ENCODE measurements at places on chromosomes 12 and 14.

DNA sequence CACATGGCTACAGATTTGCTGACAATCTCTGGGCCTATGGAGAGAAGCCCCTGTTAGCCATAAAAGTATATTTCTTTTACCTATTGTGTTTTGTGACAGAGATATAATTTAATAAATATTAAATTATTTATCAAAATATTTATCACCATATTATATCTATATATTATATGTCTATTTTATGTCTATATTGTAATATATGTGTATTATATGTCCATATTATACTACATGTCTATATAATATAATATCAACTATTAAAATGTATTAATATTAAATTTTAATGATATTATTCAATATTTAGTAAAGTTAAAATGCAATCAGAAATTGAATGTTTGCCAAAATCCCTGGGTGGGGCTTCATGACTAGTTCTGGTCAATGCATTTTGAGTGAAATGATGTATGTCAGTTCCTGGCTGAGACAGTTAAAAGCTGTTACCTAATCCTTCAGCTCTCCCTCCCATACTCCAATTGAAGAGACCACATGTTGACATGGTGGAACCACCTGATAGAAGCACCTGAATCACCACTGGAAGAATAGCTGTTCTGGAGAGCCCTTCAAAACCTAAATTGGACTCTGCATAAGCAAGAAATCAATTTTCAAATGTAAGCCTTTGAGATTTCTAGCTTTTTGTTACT, 357.3 kb upstream of the DDHD1 start:
- DNase-seq, result no peak

DNA sequence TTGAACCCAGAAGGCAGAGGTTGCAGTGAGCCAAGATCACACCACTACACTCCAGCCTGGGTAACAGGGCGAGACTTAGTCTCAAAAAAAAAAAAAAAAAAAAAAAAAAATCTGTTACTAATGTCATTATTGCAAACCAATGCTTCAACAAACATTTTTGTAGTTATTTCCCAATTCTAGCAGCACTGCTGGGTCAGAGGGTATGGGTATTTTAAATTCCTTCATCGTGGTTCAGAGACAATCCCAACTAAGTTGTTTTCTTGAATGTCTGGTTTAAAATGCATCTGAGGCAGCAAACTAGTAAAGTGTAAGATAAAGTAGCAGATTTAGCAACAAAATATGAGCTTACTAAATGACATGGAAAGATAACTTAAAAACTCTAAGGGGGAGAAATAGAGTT, 65.6 kb downstream of the FERMT2 start:
- DNase-seq, result no peak

DNA sequence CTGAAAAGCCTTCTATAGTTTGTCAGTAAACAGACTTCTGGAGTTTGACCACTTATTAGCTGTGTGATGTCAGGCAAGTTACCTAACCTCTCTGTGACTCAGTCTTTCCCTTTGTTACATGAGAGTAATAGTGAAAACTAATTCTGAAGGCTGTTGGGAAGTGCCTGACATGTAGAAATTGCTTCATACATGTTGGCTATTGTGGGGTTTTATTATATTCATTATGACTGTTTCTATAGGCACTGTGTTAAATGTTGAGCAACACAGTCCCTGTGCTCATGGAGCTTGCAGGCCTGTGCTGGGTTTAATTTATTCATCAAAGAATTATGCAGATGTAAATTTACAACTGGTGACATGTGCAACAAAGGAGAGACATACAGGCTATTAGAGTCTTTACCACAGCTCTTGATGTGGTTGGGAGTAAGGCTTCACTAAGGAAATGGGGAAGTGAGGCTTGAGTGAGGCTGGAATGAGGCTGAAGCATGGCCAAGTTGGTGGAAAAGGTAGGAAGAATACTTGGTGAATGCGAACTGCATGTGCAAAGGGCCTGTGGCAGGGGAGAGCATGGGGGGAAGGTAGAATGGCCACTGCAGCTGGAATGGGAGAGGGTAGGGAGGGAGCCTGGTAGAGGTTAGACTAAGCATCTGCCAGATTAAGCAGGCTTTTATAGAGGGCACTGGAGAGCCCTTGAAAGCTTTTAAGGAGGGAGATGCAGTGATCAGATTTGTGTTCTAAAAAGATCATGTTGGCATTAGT, 236.4 kb upstream of the CRY1 start:
- no peak for DNase-seq

DNA sequence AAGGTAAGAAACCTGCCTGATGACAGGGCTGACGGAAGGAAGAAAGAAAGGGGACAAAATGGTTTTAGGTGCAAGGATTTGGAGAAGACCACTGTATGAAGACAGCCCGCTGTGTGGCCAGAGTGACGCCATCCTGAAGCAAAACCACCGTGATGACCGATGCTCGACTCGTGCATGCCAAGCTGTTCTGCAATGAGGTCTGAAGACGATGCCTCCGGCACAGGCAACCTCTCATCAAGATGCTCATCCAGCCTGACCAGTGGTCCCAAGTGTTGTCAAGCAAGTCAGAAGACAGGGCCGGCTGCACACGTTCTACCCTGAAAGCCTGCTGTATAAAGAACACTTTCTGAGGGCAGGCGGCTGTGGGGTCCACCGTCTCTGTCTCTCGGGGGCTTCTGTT, 34.8 kb downstream of the STX2 start:
- DNase-seq, result no peak

DNA sequence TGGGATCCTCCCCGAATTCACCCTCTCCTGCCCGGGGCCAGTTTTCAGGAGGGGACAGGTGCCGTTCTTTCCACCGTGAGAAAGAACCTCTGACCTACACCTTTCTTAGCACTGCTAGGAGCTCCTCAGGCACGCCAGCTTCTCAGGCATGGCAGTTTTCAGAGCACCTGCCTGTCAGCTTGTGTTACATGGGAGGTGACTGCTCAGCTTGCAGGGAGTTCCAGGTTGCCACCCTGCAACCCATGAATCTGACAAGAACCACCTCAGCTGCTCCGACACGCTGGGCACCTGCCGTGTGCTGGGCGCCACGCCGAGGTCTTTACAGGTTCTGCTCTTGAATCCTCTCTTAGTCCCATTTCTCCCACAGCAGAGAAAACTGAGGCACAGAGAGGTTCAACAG, 12.9 kb downstream of the BRI3BP start:
- no peak for DNase-seq

DNA sequence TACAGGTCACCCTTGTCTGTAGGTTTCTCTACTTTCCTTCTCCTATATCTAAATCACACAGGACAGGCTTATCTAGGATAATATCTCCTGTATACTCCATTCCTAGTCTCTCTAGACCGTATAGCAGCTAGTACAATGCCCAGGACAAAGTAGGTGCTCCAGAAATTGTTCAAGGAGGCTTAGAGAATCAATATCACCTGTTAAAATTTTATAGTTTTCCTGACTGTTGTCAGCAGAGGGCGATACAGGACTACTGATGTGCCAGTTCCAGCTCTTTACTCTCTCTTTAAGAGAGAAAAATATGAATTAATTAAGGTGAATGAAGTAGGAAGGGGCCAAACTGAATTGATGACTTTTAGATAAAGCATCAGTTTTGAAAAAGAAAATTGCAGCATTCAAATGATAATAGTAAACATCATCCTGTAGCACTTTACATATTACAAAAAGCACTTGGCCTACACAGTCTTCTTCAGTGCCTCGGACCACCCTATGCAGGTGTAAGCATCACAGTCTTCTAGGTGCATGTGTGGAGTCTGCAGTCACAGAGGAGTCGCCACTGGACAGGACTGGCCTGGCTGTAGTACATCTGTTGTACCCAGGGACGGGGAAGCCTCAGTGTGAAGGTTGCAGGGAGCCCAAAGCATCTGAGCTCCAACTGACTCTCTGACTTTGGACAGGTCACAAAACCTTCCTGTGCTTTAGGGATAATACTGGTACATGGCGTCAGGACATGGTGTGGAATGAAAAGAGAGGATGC, 61.9 kb upstream of the MAX start:
- peak; percentile 30 for DNase-seq

GRCh38 chr12:50747817-50748216, 16.1 kb upstream of the ATF1 start:
- no peak for DNase-seq

- DNase-seq, result no peak
These were observed 60.4 kb downstream of the KITLG start for GRCh38 chr12:88519802-88520435.

GRCh38 chr14:100263141-100263540, 24.2 kb downstream of the YY1 start:
- no peak for DNase-seq

DNA sequence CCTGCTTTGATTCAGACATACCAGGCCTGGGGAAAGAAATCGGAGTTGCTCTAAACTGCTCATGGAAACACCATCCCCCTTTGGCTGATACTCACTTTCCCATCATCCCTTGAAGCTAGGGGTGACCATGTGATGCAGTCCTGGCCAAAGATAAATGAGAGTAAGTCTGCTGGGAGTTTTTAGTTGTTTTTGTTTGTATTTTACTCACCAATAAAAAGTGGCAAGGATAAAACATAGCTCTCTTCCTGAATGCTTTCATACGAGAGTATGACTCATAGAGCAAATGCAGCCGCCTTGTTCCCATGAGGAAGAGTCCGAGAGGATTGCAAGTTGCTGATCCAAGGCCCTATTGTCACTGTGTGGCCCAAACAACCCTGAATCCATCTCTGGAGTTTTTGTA, 126.4 kb upstream of the TMEM132C start:
- DNase-seq, result no peak

- DNase-seq, result no peak
These were observed 944 bp downstream of the TXNRD1 start for GRCh38 chr12:104216521-104216924.

- DNase-seq, result no peak
These were observed 783.8 kb downstream of the VRK1 start for GRCh38 chr14:97581016-97581415.

DNA sequence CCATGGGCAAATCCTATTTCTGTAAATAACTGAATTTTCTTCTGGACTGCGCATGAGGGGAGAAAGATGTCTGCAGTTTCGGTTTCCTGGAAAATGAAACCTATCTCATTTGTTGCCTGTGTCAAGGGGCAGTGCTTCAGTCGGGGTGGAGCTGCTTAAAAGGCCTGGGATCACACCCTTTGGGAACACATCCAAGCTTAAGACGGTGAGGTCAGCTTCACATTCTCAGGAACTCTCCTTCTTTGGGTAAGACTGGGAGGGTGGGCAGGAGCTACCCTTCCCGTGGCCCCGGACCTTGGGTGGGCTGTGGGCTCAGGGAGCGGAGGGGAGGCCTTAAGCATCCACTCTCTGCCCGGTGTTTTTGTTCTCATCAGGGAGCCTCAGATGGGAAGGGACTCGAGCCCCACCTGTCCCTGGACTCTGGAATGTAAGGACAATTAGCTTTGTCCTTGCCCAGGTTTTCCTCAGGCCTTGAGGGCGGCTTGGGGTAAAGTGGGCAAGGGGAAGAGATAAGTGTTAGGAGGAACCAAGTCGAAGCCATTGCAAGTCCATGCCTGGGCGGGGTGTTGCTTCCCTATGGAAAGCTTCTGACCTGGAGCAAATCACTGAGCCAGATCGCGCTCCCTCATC, at the start of gene IFI27:
Gene IFI27 (plus strand): TSS at position 185 of the 630 bp plus-strand sequence.
- no peak for DNase-seq

DNA sequence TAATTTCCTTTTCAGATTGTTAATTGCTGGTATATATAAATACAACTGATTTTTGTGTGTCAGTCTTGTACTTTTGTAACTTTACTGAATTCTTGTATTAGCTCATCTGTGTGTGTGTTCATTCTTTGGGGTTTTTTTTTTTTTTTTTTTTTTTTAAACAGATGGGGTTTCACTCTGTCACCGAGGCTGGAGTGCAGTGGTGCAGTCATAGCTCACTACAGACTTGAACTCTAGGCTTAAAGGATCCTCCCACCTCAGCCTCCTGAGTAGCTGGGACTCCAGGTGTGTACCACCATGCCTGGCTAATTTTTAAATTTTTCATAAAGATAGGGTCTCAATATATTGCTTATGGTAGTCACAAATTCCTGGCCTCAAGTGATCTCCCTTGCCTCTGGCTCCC, 68.0 kb downstream of the WNK1 start:
- DNase-seq, result no peak

GRCh38 chr12:54054742-54055194, 1.1 kb downstream of the HOXC4 start:
- no peak for DNase-seq

DNA sequence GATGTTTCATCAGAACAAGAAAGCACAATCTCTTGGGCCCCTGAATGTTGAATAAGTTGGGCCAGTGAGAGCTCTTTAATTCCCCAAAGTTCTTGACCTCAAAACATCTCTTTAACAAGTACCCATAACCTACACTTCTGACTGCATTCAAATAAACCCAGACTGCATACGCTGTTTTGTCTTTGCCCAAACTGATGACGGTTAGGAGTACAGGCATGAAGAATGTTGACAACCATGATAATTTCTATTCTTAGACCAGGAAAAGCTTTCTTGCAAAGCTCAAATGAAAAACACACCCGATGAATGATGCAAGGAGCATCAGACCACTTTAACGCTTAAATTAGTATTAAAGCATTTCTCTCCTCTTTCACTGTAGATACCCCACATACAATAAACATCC, 11.7 kb upstream of the RAB3IP start:
- no peak for DNase-seq

DNA sequence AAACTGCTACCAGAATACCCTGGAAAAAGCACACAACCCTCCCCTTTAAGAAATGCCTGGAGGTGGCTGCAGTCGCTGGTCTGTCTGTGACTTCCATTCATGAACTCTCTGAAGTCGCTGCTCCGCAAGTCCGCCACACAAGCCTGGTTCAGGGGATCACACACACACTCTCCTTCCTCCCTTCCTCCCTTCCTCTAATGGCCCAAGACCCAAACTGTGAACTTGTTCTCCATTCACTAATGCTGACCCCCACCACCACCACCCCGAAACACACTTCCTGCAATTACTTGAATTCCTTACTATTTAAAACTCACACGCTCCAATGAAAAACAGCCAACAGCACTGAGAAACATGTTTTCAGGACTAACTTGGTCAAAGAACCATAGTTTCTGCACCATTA, 1.0 kb upstream of the LMO3 start:
- no peak for DNase-seq

- DNase-seq, result no peak
These were observed 115.7 kb downstream of the DIO2 start for GRCh38 chr14:80095623-80096022.

DNA sequence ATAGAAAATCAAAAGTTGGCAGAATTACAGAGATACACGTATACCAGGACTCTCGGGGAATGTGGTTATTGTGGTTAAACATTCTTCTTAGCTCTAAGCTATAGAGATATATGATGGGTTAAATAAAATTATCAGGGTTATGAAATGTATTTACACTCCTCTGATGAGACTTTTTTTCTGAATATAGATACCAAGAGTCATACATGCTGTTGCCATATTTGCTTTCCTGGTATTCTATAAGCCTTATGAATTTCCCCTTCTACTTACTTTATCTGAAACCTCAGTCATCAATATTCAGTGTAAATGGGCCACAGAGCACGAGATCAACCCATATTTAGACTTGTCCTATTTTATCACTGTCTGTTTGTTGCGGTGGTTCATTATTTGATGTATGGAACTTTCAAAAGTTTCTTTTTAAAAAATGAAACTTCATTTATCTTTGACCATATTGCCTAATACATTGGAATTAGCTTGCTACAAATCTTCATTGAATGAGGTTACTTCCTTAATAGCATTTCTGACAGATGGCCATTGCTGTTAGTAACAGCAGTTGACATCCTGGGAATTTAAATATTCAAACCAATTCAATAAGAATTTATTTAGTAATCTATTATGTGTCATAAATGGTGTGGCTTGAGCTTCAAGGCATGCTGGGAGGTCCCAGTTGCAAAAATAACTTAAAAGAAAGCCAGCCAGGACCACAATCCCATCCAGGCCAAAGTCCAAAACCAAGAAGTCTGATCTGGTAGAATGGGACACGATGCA, 393.5 kb downstream of the PCNX1 start:
- DNase-seq, result no peak

GRCh38 chr14:91350483-91350812, 67.2 kb downstream of the CCDC88C start:
- no peak for DNase-seq
